ENCODE measurements at places on chromosomes 3 and 15.

- DNase-seq: no peak
These were observed 448.0 kb downstream of the FOXP1 start for GRCh38 chr3:71135373-71136088.

- DNase-seq: no peak
These were observed 84.3 kb downstream of the HERC1 start for GRCh38 chr15:63749330-63749942.

GRCh38 chr3:66200786-66201185, 20.0 kb upstream of the SLC25A26 start:
- DNase-seq: no peak

- no peak for DNase-seq
These were observed 943 bp upstream of the PCSK6 start for GRCh38 chr15:101490408-101490891.

- no peak for DNase-seq
These were observed 9.7 kb upstream of the LRRC15 start for GRCh38 chr3:194379231-194379630.

DNA sequence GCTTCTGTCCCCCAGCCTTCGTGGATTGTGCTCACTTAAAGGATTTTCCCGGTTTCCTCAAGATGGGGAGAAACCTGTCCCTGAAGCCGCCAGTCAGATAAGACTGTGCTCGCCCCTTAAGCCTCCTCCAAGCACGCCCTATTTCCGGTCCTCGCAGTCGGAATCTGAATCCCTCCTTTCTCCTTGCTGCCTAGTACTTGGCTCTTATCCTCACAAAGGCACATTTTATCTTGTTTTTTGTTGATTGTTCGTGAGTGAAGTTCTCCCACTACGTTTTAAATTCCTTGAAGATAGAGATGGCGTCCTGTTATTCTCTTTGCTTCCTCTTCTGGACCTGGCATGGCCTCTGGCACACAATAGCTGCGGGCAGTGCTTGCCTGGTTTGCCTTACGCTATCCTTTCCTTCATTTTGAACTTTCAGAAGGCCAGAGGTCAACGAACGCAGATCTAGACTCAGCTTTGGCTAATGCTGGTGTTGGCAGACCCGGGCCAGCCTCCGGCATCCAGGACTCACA, 1.7 kb downstream of the CLDN11 start:
- DNase-seq: no peak

DNA sequence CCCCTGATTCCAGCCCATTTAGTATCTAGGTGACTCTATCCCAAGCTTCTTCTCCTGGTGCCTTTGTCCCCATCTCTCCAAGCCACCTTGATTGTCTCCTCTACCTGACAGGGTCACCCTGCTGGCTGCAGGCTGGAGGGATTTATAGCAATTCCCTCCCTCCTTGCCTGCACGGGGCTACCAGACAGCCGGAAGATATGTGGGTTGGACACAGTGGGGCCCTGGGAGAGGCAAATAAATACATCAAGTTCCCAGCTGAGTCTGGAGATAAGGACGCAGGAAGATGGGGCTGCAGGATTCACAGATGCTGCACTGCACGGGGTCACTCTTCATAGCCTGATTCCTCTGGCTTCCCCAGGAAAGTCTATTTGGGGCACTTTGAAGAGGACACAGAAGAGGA, 9.3 kb upstream of the ISLR2 start:
- no peak for DNase-seq

DNA sequence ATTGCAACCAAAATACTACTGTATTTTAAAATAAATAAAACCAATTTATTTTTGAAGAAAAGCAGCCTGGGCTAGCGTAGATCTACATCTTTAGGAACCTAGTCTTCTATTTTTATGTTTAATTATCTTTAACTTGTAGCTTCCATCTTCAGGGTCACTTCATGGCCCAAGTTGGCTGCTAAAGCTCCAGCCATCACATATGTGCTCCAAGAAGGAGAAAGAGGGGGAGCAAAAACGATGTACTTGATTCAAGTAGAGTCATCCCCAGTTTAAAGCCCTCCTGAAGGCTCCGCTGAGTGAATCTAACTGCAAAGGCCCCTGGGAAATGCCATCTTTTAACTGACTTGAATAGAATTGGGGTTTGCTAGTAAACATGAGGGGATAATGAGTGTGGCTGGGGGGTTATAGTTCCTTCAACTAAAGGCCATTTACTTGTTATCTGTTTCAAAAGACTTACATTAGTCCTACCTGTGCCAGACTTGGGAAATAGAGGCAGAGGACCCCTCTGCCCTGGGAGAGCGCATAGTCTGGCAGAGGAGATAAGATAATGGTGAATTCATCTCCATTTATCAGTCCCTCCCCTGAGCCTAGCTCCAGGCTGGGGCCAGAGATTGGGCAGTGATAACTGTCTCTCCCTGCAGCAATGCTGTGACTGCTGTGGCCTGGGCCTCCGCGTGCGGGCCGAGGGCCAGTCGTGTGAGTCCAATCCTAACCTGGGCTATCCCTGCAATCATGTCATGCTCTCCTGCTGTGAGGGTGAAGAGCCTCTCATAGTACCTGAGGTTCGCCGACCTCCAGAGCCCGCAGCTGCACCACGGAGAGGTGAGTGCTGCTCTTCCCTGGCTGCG, 64.6 kb downstream of the FBLN2 start:
- no peak for DNase-seq

GRCh38 chr3:195895861-195896360, 12.4 kb downstream of the TNK2 start:
- DNase-seq: peak; percentile 83

DNA sequence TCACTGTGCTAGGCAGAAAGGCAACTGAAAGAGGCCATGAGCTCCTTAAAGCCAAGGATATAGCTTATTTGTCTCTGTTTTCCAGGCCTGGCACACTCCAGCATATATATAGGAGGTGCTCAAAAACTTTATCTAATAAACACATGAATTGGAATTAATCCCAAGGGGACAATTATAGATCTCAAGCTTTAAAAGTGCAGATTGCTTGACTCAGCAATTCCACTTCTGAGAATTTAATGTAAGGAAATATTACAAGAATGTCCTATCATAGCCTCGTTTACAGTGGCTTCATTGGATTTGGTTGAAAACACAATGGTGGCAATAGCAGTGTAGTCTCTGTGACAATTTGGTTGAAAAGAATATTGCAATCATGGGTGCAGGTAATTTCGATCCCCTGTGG, 267.3 kb downstream of the SHQ1 start:
- no peak for DNase-seq

DNA sequence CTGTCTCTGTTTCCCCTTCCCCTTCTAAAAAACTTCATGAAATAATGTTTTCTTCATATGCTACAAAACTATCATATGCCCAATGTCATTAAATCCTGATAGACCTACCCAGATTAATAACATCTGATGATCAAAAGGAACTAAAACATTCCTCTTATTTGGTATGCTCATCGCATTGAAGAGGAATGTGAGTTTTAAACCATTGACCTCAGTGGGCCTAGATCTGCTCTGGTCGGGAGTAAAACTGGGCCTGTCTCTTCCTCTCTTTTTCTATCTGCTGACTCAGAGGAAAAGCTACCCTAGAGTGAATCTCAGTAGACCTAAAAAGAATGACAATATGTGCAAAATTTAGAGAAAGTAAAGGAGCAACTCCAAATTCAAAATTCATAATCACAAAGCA, 275.8 kb downstream of the SATB1 start:
- no peak for DNase-seq

- no peak for DNase-seq
These were observed 292.0 kb downstream of the RPLP1 start for GRCh38 chr15:69744391-69745162.

Measured in GM20000 (cell line).